ENCODE measurements at places on chromosomes 2 and 18.
A peak's percentile ranks its signal among the peaks of the same experiment; 100 is the strongest.

- DNase-seq: no peak
Measured at GRCh38 chr2:154814856-154815255, 116.4 kb downstream of the KCNJ3 start.

- peak; percentile 76 for DNase-seq
Measured at GRCh38 chr2:111883661-111884591, at the start of gene ANAPC1. TSS of gene ANAPC1 (minus strand) at chr2:111884193. CDS start at chr2:111880825, 3,368 bp downstream.

- no peak for DNase-seq
Measured at GRCh38 chr18:74360852-74361655, 45.4 kb downstream of the C18orf63 start.

DNA sequence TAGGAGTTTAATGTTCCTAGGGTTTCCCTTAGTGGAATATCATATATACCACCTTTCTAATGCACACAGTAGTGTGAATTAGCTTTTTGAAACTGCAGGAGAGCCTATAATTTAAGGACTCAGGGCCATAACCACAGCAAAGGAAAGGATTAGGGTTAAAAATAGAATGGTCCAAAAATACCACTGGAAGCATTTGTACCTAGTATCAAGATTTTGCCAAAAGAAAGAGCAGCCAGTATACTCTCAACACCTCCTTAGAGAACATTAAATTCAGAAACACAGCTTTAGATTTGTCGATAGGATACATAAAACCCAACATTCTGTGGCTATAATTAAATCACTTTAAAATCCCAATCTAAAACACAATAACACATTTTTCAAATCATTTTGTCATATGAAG lies 634.9 kb downstream of the EPHA4 start:
- DNase-seq: no peak

- DNase-seq: no peak
Measured at GRCh38 chr2:45598545-45598944, 12.5 kb downstream of the SRBD1 start.

DNA sequence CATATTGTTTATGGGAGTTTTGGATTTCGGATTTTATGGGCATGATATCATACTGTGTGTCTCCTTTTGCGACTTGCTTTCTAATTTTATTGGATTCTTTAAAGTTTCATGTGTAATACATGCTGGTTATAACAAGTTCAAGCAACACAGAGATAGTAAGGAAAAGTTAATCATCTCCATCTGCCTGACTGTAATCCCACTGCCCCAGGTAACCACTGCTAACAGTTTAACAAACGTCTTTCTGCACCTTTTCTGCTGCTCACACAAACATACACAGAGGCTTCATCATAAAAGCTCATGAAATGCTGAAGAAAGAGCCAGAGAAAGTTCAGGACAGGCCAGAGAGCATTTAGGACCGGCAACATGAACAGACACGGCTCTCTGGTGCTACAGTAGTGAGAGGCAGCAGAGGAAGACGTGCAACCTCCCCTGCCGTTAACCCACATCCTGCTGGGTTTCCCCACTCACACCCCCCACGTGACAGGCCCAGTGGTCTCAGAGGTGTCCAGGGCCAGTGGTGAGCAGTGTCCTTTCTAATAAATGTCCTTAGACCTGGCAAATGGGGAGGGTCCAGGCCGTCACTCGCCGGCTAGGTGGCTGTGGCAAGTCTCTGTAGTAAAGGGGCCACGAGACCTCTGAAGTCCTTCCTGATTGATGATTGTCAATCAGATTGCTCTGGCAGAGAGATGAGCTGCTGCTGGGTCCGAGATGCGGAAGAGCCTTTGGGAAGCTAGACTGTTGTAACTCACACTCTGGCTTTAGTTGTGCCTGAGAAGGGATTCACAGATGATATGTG lies 43.0 kb upstream of the SLC1A4 start:
- peak; percentile 33 for DNase-seq

DNA sequence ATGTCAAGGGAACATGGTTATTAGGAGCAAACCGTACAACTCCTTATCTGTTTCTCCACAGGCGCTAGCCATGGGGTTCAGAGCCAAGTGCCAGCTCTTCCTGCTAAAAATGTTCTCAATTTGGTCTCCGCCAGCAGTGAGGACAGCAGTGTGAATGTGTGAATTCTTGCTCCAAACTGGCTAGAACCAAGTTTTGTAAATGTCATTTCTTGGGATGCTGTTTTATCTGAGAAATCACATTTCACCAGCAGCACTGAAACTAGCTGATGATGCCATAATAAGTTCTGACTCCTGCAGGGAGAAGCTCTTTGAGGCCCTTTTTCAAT lies 140.6 kb upstream of the LGALSL start:
- DNase-seq: no peak

GRCh38 chr2:96664366-96664925 lies 21.9 kb downstream of the FER1L5 start:
- DNase-seq: no peak

GRCh38 chr2:235641956-235642355 lies 148.1 kb downstream of the AGAP1 start:
- no peak for DNase-seq

- DNase-seq: no peak
Measured at GRCh38 chr2:44705876-44706480, 235.5 kb upstream of the SIX3 start.

GRCh38 chr2:110852051-110852450 lies 119.7 kb downstream of the ACOXL start:
- DNase-seq: no peak

DNA sequence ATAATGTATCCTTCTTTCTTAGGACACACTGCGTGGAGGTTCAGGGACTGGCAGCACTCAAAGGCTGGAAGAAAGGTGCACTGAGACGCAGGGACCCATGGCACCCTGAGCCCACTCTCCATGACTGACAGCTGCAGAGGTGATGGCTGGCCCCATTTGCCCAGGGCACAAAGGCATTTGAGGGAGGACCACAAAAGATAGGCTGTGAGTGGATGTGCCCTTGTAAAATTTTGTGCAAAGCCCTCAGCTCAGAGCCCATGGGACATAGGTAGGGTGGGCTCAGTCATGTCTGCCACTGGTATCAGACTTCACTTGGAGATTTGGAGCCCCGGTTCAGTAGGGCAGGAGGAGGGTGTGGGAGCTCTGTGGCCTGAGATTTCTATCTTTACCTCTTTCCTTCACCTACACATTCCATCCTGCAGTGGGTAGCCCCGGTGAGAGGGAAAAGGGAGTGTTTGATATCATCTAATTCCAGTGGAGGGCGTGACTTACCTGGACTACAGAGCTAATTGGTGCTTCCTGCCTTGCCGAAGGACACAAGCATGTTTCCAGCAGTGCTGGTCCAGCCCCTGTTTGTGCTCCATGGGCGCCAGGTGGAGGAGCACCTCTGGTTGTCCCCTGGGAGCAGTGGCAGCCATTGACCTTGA lies 312.2 kb downstream of the EN1 start:
- DNase-seq: no peak

DNA sequence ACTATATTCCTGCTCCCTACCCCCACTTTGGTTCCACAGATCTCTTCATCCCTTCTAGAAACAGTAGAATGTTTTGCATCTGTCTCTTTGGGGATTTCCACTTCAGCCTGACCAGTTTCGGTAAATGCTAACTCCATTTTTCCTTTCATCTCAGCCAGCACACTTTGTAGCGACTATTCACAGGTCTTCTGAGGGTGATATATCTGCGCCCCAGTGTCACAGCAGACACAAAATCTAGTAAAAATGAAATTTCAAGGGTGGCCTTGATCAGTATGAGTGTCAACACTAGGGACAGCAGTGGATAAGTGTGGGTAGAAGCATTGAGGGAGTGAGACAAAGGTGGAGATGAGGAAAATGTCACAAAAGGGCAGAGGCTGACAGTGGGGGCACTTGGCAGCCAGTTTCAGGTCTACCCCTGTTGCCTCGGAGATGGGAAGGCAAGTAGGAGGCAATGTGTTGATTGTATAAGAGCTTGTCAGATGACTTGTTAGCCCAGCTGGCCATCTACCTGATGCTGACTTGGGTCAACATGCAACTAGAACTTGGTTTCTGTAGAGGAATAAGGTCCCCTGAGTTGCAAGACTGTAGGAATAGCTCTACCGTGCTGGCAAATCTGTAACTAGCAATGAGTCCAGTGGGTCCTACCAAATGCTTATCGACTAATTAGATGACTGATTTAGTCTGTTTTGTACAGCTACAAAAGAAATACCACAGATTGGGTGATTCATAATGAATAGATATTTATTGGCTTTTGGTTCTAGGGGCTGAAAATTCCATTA lies 60.7 kb downstream of the CXCR4 start:
- no peak for DNase-seq

DNA sequence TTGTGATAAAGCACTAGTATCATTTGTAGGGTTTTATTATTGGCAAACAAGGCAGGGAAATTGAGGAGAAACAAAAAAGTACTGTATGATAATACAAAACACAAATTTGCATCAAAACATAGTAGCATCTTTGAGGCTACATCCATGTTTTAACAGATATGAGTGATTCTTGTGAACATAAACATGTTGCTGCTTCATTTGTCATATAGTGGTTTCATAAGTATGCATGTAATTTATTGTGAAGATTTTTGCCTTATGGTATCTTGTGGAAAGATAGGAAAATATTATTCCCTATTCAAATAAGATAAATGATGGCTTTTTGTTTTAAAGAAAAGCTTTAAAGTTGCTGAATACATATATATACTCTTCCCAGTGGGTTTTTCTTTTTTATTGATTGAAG lies 60.3 kb downstream of the VRK2 start:
- DNase-seq: no peak

DNA sequence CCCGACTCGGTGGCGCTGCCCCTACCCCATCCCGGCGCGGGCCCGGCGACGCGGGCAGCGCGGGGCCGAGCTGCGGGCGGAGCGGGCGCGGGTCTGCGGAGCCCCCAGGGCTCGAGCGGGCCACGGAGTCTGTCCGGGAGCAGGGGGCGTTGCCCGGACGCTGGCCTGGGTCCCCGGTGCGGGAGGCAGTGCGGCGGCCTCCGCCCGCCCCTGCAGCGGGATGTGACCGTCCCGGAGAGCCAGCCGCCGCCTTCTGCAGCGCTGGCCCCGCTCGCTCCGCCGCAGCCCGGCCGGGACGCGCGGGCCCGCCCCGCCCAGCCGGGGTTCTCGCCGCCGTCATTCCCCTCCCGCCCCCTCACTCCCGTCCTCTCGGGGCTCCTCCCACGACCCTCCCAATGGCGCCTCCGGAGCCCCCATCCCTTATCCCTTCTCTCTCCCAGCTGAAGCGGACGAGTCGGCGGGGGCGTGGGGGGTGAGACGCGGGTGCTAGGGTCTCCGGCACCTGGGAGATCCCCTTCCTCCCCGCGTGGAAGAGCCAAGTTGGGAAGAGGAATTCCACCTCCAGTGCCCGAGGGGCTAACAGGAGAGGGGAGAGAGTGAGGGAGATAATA lies at the start of gene FNDC4:
Gene FNDC4 (minus strand): TSS at position 257 of the 611 bp plus-strand sequence. CDS start 521 bp downstream, outside the sequence.
- DNase-seq: no peak

DNA sequence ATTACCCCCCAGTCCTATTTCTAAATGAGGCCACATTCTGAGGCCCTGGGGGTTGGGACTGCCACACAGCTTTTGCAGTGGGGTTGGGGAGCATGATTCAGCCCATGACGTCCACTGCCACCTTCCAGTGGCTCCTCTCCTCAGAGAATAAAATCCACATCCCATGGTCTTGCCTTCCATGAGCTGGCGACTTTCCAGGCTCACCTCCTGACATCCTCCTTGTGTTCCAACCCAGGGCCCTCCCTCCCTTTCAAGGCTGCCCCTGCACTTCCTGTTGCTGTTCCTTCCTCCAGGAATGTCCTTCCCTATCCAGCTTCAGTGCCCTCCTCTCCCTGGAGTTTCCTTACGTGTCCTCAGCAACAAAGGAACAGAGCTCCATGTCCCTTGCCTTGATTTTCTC lies 187.3 kb upstream of the ID2 start:
- no peak for DNase-seq

GRCh38 chr2:15298770-15299169 lies 262.4 kb downstream of the NBAS start:
- DNase-seq: no peak

GRCh38 chr2:115529627-115530026 lies 1087.2 kb downstream of the DPP10 start:
- no peak for DNase-seq

- DNase-seq: no peak
Measured at GRCh38 chr2:152097290-152097800, 1.5 kb downstream of the CACNB4 start.

- no peak for DNase-seq
Measured at GRCh38 chr2:101515477-101515876, 40.6 kb upstream of the RFX8 start.

GRCh38 chr2:5587766-5588165 lies 104.4 kb upstream of the SOX11 start:
- DNase-seq: no peak

DNA sequence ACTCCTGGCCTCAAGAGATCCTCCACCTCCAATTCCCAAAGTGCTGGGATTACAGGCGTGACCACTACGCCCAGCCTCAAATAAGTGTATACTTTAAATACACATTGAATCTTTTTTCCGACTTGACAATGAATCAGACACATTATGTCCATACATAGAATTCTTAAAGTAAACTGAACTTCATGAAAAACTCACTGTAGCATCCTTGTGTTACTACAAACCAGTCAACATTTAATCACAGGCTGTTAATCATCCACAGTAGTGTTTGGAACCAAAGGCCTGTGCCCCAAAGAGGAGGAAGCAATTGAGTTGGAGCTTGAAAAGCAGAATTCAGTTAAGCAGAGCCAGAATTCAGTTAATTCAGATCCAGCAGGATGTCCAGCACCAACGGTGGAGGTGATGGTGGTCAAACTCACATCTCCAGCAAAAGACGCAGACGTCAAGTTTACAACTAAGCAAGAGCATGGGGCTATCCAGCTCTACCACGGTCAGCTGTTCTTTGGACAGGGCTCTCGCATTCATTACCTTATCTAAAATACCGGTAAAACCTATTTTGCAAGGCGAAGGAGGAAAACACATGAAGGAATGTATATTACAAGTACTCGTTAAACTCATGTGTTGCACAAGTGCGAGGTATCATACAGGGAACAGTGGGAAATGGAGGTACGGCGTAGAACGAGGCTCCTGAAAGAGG lies 1.2 kb downstream of the SLC39A6 start:
- DNase-seq: no peak

GRCh38 chr18:62280058-62280457 lies 45.1 kb upstream of the TNFRSF11A start:
- DNase-seq: no peak

DNA sequence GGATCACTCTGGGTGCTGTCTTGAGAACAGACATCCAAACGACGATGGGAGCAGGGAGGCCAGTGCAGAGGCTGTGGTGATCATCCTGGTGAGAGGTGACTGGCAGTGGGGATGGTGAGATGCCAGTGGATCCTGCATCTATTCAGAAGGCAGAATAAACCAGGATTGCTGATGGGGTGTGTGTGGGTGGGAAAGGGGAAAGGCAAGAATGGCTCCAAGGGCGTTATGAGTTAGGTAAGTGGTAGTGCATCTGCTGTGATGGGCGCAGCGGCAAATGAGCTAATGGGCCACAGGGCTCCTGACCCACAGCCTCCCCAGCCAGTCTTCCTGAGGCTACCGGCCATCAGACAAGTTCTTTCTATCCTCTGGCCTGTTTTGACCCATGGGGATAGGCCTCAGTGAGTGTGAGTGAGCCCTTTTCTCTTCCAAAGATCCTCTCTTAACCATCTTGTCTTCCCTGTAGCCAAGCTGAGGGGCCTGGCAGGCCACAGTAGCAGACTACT lies 29.6 kb downstream of the SERTAD2 start:
- no peak for DNase-seq
